ENCODE measurements at places on chromosomes 12 and 14.

GRCh38 chr12:26298785-26299621, 103.6 kb downstream of the SSPN start:
- DNase-seq = peak; percentile 91

GRCh38 chr12:106064721-106065021, 74.1 kb downstream of the NUAK1 start:
- DNase-seq = no peak

DNA sequence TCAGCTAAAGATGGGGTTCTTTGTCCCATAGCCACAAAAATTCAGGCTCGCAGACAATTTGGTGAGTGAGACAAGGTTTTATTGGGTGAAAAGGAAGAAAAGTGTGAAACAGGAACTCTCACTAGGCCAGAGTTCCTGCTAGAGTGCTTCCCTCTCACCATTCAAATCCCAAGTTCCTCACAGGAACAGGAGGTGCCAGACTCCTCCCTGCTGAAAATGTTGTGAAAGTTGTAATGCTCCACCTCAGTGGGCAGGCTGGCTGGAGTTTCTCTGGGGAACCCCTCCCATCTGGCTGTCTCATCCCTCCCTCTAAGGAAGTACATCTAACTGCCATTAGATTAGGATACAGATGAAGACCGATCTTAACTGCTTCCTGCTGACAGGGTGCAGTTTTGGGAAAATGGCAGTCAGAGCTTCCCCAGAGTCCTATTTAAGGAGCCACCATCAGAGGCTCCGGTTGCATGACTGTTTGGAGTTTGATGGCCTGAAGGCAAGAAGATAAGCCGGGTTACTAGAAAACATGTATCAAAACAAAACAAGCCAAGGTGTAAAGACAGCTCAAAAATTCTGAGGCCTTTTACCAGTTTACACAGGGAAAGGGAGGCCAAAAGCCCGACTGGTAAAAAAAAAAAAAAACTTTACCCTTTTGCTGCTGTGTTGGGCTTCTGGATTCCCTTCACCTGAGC, 127.6 kb downstream of the FSCB start:
- DNase-seq = no peak

- DNase-seq = no peak
These were observed 54.4 kb downstream of the SLC38A4 start for GRCh38 chr12:46771268-46771827.

DNA sequence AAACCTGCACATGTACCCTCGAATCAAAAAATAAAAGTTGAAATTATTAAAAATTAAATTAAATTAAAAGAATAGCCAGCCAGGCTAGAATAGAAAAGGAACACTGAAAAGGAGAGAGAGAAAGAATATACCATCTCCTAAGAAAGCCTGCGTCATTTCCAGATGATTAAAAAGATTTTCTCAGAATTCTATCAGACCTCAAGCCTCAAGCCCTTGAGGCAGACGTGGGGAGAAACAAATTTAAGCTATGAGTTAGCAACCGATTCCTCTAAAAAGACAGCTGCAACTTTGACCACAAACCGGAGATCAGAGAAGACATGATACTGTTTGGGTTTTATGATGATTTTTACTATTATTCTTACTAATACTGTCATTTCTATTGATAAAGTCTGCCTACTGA, 138.3 kb downstream of the KSR2 start:
- DNase-seq = no peak

DNA sequence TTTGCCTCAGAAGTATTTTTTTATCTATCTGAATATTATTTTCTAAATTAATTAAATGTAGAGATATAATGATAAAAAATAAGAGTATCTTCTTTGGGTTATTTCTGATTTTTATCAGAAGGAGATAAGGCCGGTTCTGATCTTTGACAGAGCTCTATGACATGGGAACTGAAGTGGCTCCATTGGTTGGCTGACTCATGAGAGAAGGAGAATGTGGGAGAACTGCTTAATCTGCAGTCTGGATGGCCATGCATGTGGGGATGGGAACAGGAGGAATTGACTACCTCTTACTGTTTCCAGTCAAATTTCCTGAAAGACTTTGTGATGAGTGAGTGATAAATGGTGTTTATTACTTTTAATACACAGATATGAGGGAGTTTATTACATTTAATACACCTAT, 155.8 kb upstream of the ATP2B1 start:
- DNase-seq = peak; percentile 40

DNA sequence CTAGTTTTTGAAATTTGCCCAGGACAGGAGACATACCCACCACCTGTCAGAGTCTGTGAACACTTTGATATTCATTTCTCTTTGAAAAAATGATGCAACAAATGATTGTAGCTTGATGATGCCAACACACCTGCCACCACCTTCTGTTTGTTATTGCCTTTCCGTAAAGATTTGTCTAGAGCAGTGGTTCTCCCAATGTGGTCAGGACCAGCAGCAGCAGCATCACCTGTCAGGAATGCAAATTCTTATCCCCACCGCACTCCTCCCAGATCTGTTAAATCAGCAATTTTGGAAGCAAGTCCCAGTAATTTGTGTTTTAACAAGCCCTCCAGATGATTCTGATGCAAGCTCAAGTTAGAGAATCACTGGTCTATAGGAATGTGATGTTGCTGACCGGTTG, 9.9 kb downstream of the CCDC175 start:
- DNase-seq = peak; percentile 23

DNA sequence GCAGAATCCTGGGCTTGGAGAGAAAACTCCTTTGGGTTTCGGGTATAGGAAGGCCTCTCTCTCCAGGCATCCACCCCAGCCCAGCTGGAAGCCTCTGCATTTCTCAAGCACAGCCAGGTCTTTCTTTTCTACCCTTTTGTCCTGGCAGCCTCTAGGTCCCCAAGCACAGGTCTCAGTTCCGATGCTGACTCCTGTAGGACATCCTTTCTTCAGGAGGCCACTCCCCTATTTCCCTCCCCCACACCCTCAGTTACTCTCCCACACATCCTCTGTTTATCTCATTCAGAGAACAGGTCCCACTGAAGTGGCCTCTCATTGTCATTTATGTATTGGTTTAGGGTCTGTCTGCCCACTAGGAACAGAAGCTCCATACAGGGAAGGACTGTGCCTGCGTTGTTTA, 352.6 kb downstream of the VRK1 start:
- no peak for DNase-seq

DNA sequence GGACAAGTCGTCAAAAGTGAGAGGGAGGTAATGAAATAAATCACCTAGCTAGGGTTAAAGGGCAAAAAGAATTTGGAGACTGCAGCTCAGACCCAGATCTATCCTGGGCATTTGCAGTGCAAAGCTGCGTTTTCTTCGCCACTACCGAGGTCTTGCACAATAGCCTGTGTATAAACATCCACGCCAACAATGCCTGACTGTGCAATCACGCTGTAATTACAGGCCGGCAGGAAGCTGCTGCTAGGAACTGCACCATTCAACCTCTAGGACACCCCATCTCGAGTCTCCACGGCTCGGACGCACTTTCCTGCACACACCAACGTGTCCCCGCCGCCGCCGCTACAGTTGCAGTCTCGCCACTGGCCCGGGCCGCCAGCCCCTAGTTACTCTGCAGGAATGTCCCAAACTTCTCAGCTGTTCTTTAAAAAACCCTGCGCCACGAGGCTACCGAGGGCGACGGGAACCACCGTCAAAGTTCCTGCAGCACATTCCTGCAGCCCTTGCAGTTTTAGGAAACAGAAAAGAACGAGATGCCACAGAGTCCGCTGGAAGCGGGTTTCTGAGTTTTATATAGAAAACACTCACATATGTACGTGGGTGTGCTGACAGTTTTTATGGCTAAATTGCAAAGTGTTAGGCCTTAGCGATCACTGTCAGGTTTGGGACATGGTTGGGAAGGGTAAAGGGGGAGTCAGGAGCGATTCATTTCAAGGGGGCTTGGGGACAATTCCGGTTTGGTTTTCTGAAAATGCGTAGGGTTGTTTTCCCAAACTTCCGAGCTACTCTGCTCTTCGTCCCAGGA, 65.6 kb upstream of the PTGR2 start:
- peak; percentile 92 for DNase-seq

GRCh38 chr14:100288382-100289185, 17.7 kb downstream of the SLC25A29 start:
- no peak for DNase-seq

GRCh38 chr12:81170072-81170471, 92.2 kb downstream of the ACSS3 start:
- DNase-seq = peak; percentile 31

GRCh38 chr12:96134200-96134599, 60.0 kb upstream of the ELK3 start:
- DNase-seq = no peak

GRCh38 chr14:99968191-99968920, 96.9 kb upstream of the EVL start:
- DNase-seq = peak; percentile 22

DNA sequence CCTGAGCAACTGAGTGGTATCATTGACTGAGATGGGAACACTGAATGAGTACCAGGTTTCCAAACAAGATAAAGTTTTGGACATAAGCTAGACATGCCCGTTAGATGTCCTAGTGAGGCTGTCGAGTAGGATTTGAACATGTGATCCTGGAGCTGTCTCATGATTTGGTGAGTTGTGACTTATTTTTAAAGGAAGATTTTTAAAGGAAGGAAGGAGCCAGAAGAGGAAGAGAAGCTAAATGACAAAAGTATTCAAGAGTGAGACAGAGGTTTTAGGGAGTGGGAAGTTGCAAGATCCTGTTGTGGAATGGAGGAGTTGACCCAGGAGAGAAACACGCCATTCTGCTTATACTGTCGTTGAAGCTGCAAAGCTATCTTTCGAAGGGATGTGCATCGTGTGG, 82.1 kb downstream of the SAMD4A start:
- DNase-seq = no peak

DNA sequence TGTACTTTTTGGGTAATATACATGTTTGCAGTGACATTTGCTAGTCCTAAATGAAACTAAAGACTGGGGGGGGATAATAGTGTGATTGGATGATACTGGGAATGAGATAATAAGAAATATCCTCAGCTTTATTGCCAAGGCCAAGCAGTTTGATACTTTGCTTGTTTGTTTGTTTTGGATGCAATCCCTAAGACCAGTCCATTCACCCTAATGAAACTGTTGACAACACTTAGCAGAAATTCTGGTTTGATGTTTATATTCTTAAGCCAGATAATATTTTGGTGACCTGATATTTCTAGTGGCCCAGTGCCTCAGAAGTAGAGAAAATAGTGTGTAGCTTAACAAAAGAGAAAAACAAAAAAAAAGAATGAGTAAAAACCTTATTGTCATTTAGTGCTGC, 1.8 kb downstream of the PHC1 start:
- DNase-seq = no peak

- peak; percentile 83 for DNase-seq
These were observed 80.8 kb upstream of the ACTN1 start for GRCh38 chr14:69059658-69060623.

- DNase-seq = no peak
These were observed 3.4 kb downstream of the CDK2AP1 start for GRCh38 chr12:123267991-123268843.

DNA sequence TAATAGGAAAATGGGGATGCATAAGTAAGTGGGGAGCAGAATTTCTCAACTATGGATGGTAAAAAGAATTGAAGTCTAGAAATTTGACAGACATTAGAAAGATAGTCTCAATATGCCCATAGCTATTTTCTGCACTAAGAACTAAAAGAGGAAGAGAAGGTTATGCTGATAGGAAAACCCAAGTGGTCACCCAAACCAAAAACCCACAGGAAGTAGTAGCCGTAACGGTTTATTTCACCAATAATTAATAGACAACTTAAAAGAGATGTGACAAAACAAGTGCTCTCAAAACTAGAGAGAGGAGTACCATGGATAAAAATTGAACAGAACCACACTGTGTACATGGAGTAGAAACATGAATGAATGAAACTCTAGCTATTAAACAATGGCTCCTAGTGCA, 295.4 kb downstream of the FSCB start:
- no peak for DNase-seq

DNA sequence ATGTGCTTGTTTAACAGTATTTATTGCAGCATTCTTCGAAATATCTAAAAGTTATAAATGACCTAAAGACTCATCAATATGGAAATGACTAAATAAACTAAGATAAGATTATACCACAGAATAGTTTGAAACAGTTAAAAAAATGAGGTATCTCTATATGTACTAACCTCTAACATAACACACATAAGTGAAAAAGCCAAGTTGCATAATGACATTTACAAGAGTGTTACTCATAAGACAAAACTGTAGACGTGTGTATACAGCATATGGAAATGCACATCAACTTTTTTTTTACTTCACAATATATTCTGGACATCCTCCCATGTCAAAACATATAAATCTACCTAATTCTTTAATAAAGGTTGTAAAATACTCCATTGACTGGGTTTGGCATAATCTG, 22.8 kb downstream of the CPM start:
- peak; percentile 67 for DNase-seq

GRCh38 chr12:101769865-101770264, 30.6 kb upstream of the SYCP3 start:
- no peak for DNase-seq

DNA sequence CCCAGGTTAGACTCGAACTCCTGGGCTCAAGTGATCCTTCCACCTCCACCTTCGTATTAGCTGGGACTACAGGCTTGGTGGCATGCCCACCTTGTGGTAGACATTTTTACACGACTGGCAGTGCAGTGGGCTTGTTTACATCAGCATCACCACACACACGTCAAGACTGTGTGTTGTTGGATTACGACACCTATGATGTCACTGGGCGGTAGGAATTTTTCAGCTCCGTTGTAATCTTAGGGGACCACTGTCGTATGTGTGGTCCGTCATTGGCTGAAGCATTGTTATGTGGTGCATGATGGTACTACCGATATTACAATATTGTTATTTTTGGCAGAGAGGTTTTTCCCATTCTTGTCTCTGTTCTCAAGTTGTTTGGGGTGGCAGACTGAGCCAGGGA, 50.7 kb downstream of the TSPAN9 start:
- DNase-seq = no peak

DNA sequence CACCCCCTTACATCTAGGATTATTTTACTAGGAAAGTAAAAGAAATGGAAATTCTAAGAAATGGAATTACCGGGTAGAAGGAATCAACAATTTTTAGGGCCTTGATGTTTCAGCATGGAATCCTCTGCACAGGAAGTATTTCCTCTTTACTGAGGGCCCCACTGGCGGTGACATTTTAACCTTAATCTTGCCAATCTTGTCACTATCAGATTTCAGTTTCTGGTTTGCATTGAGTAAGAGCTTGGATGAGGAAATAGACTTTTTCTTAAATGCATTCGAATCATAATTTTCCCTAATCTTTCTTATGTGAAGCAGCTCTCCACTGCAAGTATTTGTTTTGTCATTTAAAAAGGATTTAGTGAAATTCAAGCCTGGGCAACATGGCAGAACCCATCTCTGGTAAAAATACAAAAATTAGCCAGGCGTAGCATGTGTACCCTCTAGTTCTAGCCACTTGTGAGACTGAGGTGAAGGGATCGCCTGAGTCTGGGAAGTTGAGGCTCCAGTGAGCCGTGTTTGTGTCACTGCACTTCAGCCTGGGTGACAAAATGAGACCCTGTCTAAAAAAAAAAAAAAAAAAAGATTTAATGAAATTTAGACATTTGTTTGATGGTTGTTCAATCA, 40.7 kb downstream of the TPCN1 start:
- DNase-seq = no peak

GRCh38 chr12:107375231-107375630, 281.9 kb upstream of the CRY1 start:
- no peak for DNase-seq

Measured in epithelial cell of esophagus (primary cell).